Stimulated activated CD4-positive, alpha-beta T cell treated with anti-CD3 and anti-CD28 coated beads, Interleukin-1b, Interleukin-23, amount 100 ng/mL, for 1 hour (primary cell): ENCODE measurements at places on chromosomes 4 and X.

DNA sequence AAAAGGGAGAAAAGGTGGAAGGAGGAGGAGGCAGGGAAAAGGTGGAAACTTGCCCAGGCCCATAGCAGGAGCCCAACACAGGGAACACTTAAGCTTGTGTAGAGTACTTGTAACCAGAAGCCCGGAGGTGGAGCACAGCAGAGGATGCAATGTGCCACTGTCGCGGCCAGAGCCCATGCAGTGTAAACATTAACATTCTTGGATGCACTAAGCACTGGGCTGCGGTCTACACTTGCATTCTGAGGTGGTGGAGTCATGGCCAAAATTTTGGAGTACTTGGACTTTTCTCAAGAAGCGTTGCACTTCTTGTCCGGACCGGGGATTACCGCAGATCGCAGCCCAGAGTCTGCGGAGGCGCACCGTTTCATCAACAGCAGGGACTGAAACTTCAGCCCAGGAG is 4.5 kb upstream of the RHOXF1 start:
- DNase-seq = no peak

- DNase-seq = no peak
Observed at GRCh38 chrX:118756101-118756500, 28.7 kb downstream of the IL13RA1 start.

GRCh38 chr4:55175779-55176231 is 50.4 kb upstream of the KDR start:
- DNase-seq = no peak

DNA sequence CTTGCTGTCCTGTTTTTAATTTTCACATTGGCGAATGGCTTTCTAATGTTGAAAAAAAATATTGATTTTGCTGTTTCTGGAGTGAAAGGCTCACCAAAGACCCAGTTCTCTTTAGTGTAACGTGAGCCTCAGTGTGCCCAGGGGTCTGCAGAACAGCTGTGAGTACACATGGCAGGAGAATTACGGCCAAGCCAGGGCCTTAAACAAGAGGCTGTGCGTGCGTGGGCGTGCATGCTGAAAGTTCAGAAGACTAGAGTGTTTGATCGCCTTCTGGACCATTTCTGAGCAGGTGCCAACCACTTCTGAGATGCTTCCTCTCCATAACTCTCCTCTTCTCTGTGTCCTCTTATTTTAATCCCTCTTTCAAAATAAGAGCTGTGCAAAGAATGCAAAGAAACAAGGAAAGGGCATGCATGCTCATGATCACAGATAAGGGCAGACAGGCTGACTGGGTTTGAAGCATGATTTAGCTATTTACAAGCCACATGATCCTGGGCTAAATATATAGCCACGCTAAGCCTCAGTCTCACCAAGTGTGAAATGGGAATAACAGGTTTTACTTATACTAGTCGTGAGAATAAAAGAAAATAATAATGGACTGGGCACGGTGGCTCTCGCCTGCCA is 9.9 kb downstream of the PHEX start:
- DNase-seq = no peak

GRCh38 chr4:187786190-187786589 is 209.4 kb upstream of the ZFP42 start:
- DNase-seq = no peak

GRCh38 chrX:10714531-10714930 is 94.1 kb upstream of the MID1 start:
- DNase-seq = no peak

DNA sequence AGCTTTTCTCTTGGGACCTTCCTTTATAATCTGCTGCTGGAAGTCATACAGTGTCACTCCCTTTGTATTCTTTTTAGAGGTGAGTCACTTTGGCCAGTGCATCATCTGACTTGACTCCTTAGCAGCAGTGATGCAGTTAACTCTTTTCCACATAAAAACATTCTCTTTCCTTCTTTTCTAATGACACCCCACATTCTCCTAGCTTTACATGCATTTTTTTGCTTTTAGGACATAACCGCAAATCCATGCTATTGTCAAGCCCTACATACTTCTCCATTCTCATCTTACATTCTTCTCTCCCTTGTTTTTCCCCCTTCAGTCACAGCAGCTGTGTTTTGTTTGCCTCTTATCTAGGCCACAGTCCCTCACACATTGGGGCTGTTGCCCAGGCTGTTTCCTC is 55.1 kb downstream of the ZNF330 start:
- DNase-seq = no peak

DNA sequence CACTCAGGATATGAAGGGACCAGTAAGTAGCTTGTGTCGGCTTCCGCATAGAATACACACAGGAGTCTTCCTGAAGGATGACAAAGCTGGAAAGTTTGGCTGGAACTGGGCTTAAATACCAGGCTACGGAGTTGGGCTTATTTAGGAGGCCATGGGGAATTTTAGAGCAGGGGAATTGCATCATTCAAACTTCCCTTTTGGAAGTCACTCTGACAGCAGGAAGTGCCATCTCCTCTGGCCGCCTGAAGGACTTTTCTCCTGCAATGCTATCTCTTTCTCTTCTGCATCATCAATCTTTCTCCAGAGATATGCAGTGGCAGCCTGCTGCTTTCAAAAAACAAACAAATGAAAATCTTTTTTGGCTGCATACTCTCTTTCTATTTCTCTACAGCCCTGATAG is 48.4 kb upstream of the PAK3 start:
- DNase-seq = no peak

DNA sequence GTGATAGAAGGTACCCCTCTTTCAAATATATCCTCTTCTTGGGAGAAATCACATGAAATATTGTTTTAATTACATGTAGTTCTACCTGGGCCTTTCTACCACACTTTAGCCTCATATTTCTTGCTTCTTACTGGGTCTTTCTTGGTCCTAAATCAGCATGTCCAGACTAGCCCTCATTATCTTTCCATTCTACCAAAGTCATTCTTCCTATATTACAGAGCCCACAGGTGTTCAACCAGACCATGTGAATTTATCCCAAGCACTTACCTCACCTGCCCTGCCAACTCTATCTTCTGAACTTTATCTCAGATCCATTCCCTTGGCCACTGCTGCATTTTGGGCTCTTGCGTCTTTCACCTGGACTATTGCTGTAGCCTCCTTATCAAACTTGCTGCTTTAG is 11.8 kb upstream of the SOWAHB start:
- no peak for DNase-seq

- DNase-seq = no peak
Observed at GRCh38 chr4:147683188-147683591, 773 bp downstream of the PRMT9 start.

GRCh38 chr4:101953949-101954348 is 163.4 kb downstream of the BANK1 start:
- no peak for DNase-seq

DNA sequence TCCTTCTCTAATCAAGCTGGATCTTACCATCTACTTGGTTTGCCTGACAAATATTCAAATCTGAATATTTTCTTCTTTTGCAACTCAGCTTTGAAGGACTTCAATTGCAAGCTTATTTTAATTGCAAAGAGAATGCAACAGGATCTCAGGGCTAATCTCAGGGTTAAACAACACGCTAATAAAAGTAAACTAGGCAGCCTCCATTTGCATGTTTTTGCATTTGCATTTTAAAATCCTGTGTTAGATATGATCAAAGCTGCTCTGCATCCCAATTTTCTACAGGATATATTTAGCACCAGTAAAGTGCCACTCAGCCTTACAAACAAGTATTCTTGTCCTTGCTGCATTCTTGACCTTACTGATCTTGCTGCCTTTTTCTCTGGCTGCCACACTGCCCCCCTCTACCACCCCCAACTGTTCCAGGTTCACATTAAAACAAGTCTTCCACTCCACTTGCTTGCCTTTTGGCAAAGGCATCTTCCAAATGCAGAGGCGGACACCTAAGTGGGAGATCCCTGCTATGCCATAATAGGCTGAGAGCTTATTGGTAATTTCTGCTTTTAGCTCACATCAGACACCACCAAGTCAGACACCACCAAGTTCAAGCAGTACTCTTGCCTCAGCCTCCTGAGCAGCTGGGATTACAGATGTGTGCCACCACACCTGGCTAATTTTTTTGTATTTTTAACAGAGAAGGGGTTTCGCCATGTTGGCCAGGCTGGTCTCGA is 48.1 kb downstream of the GPRIN3 start:
- no peak for DNase-seq

GRCh38 chr4:55021214-55021613 is 104.2 kb downstream of the KDR start:
- DNase-seq = no peak

GRCh38 chr4:99362768-99363167 is 10.2 kb upstream of the ADH1C start:
- no peak for DNase-seq

DNA sequence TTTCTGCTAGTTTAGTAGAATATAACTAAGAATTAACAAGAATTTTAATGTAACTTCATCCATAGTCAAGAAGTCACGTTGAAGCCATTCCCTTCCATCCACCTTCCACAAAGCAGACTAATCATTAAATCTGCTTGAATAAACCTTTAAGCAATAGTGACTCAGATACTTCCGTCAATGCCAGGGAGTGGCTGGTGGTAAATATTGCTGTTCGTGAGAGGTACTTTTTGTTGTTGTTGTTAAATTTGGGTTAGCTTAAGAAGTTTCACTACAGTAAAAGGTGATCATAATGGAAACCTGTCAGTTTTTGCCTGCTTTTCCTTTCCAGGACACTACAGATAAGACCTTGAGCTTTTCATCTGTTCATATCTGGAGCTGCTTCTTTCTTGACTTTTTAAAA is 316.3 kb downstream of the TMA16 start:
- DNase-seq = no peak

DNA sequence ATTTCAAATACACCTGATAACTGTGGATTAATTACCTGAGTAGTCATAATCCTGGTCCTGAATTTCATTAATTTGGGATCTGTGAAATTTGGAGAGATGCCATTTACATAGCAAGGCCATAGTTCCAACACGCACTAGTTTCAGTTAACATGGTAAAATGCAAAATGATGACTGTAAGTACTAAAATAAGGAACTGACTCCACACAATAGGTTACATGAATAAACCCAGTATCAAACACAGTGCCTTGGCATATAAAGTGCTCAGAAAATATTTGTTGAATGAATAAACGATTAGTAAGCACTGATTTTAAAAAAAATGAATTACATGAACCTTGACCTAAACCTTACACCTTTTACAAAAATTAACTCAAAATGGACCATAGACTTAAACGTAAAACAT is 9.0 kb downstream of the FBXO8 start:
- DNase-seq = no peak

GRCh38 chr4:38692421-38692820 is 28.4 kb downstream of the KLF3 start:
- DNase-seq = no peak

DNA sequence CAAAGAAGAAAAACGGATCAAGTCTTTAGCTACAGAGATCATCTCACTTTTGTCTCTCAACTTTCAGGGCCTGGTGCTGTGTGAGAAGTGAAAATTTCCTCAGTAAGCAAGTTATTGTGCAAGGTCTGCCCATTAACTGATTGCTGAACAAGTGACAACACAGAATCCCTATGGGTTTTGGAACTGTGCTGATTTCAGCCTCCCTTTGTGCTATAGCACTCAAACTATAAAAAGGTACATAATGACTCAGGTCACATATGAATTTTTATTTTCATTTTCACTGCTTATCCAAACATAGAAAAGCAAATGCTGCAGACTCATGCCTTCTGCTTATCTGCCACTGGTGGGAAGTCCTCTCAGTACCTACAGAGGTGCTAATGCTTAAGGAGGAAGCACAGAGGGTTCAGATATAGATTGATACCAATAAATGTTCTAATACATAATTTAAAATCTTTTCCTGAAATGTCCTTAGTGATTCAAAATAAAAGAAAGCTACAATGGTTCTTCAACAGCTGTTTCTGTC is 576.2 kb upstream of the CT83 start:
- DNase-seq = no peak

DNA sequence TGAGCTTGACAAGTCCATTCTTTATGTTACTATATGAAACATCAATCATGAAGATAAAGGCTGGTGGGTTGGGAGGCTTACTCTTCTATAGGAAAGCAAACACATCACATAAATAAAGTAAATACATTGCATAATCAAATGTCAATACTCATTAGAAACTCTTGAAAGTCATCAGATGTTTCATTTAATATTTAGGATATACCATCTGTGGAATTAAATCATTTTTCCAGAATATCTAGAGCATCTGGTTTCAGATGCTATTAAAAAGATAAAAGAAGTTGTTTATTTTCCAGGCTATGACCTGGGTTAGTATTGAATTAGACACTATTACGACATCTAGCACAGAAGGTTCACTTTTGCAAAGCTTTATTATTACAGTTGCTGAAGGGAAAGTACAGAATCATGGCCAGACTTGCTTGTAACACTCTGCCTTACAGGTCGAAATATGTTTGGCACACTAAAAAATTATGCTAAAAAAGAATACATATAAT is 72.6 kb downstream of the METTL14 start:
- DNase-seq = no peak

DNA sequence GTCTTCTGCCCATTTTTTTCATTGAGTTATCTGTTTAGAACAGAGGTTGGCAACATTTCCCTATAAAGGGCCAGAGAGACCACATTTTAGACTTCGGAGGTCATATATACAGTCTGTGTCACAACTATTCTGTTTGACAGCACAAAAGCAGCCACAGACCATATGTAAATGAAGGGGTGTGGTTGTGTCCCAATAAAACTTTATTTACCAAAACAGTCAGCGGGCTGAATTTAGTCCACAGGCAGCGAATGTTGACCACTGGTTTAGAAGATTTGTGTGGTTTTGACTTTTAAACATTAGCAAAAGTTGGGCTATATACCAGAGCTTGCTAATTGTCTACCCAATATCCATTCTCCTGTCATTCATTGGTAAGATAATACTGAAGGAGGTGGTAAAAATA is 150.8 kb downstream of the AMELX start:
- no peak for DNase-seq

DNA sequence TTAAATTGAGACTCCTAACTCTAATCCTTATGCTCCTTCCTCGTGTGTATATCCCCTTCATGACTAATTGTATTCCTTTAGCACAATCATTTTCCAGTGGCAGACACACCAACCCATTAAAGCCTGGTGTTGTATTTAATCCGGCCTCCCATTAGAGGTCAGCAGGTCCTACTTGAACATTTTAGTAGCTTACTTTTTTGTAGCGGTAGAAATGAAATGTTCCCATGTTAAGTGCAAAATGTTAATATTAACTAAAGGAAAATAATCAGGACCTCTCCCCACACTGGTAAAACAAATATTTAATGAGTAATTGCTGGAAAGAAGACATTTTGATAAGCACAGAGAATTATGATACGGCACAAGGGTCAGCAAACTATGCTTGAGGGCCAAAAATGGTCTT is 3.4 kb downstream of the RAB33B start:
- DNase-seq = no peak

- DNase-seq = no peak
Observed at GRCh38 chr4:145881576-145881975, 57.0 kb downstream of the ZNF827 start.

DNA sequence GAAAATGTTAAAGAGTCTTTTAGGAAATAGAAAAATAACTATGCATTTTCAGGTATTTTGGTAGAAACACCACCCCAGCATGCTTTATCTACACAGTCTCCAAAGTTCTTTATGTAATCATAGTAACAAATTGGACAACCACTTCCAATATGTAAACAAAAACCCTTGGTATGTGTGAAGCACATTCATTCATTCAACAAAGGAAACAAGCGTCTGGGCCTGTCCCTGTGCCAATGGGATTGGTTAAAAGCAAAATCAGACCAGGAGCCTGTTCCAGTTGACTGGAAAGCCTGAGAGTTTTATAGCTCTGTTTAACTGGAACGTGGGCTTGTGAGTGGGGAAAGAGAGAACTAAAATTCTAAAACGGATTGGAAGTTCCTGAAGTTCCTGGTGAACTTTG is 41.3 kb upstream of the TENM3 start:
- DNase-seq = no peak
